ENCODE measurements at places on chromosomes 4 and X. TPM values are rescaled to one million over a fixed set of nuclear protein-coding genes. Genes with fewer than 3 reads are reported as not detected.
A peak's percentile ranks its signal among the peaks of the same experiment; 100 is the strongest.

CFAP99 gene
- total RNA-seq: 0.85 TPM

ATP8A1 gene
- total RNA-seq: not detected

- DNase-seq: no peak
- no peaks in the 10 kb centered on the region for H3K27me3 ChIP-seq
- H3K4me1 ChIP-seq: no peaks in the 10 kb centered on the region
- no peaks in the 10 kb centered on the region for H3K36me3 ChIP-seq
- no peak overlapping the region for H3K27ac ChIP-seq
These were observed 251.0 kb downstream of the KCNIP4 start for GRCh38 chr4:21697583-21697982.

DNA sequence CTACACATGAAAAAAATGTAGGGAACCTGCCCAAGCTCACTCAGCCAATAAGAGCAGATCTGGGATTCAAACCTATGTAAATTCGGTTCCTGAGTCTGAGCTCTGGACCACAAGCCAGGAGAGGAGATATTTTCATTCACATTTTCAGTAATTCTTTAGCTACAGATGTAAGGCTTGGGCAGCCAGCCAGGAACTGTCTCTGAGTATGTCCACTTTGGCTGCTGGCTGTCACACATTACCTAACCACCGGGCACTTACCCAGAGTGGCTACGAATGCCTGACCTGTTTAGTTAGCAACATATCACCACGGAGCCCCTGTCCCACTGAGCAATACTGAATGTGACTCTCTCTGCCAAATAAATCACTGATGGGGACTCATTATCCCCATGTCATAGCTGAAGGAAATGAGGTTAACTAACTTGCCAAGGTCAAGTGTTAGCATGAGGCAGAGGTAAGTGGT lies 15.3 kb downstream of the USP46 start:
- DNase-seq: no peak
- no peak overlapping the region for H3K4me3 ChIP-seq
- no peaks in the 10 kb centered on the region for H3K36me3 ChIP-seq
- H3K4me1 ChIP-seq: peaks cover 11% of the 10 kb centered on the region

- H3K36me3 ChIP-seq: no peaks in the 10 kb centered on the region
- peaks cover 10% of the 10 kb centered on the region for H3K4me1 ChIP-seq
- no peaks in the 10 kb centered on the region for H3K27me3 ChIP-seq
- peak overlapping the region; percentile 96 for H3K27ac ChIP-seq
- peak; percentile 50 for DNase-seq
These were observed 1.1 kb downstream of the KLHL15 start for GRCh38 chrX:24025741-24026403.

DNA sequence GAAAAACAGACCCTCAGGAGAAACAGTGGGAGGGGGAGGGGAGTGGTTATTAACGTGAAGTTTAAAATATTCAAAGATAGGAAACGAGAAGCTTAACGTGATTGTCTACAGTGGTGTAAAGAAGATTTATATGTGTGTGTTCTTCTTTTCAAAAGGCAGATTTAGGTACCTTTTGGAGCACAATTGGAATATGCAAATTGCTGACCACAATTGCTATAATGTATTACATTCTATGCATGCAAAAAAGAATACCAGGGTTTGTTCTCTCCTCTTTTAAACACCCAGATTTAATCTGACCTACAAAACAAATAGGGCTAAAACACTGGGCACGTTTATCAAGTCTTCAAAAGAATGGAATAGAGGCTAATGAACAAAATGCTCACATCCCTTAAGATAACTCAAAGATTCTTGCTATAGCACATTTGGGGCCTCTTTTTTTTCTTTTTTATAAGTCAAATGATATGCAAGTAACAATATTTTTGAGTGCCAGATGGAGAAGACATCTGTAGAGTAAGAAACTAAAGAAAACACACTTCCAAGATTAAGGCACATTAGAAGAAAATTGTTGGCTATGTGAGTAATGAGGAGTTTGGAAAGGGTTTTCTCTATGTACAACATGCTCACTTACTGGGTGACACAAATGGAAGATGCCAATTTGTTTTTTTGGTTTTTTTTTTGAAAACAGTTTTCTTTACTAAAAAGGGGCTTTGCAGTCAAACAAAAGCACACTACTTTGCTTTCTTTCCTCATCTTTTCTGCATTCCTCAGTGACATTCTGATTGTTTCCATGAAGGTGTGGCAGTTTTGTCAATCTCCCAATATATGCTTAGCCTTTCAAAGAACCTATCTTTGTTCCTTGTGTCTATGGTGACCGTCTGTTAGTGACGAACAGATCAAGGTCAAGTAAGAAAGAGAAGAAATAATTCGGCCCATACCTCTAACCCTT lies 240.3 kb downstream of the PALLD start:
- H3K4me1 ChIP-seq: no peaks in the 10 kb centered on the region
- DNase-seq: no peak
- no peaks in the 10 kb centered on the region for H3K27me3 ChIP-seq
- no peak overlapping the region for H3K4me3 ChIP-seq
- H3K36me3 ChIP-seq: no peaks in the 10 kb centered on the region

DNA sequence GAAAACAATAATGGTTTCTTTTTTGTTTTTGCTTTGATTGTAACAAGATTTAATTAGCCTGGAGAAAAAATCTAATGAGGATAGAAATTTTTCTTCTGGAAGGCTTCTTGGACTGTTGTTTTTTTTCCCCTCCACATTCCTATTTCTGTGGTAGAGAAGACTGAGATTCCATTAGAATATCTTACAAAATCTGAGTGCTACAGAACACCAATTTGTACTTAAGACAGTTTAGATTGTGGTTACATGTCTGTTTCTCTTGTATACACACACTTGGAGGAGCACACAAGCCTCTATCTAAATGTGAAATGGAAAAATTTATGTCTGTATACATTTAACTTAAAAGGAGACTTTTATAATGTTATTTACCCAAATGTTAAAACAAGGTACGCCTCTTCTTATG lies 176.9 kb upstream of the ARSJ start:
- H3K27ac ChIP-seq: no peak overlapping the region
- no peaks in the 10 kb centered on the region for H3K27me3 ChIP-seq
- H3K36me3 ChIP-seq: no peaks in the 10 kb centered on the region
- no peak overlapping the region for H3K4me3 ChIP-seq

DNA sequence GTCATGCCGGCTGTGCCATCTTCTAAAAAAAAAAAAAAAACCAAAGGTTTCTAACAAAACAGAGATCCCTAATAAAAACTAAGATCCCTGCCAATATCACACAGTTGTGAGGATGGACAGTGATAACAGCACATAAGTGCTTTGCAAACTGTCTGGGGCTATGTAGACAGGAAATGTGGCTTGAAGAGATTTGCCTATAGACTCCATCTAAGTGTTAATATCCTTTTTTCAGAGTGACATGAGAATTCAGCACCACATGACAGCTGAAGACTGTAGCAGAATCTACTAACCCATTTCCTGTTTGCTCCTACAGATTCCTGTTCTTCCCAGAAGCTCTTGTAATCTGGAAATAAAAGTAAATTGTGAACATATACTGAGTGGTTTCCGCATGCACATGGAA lies 215.4 kb downstream of the KDR start:
- no peak overlapping the region for H3K27ac ChIP-seq
- no peaks in the 10 kb centered on the region for H3K4me1 ChIP-seq
- H3K27me3 ChIP-seq: no peaks in the 10 kb centered on the region
- DNase-seq: no peak
- H3K36me3 ChIP-seq: no peaks in the 10 kb centered on the region

DNA sequence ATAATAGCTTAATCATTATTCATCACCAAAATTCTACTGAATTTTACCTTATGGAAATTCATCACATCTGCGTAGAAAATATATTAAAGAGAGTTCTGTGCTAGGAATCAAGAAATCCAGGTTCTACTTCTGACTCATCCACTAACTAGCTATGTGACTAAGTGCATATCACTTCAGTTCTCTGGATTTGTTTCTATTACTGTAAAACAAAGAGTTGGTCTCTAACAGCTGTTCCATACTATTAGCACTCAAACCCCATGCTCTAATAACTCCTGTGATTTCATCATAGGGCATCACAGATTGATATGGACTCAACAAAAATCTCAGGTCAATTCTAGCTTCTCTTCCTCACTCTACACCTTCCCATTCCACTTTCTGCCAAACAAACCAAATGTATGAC lies 572.0 kb downstream of the INPP4B start:
- H3K27ac ChIP-seq: peak overlapping the region; percentile 47
- H3K4me3 ChIP-seq: no peak overlapping the region
- no peak for DNase-seq
- no peaks in the 10 kb centered on the region for H3K27me3 ChIP-seq

DNA sequence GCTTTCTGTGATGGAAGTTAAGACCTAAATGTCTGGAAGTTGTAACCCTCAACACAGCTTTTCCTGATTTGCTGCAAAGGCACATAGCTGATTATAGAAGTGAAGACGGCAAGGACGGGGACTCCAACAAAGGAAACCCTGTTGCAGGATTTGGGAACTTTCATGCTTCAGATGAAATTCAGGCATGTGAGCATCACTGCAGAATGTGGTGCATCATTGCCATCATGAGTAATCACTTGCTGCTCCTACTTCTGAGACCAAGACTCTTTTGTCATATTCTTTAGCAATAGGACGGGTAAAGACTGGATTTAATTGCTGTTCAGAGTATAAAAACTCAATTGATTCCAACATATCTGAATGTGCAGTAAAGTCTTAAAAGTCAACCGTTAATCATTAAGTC lies 35.8 kb downstream of the YIPF6 start:
- H3K4me3 ChIP-seq: no peak overlapping the region
- DNase-seq: no peak
- 0 out of 2 replicates have a peak, but pooled peaks cover 3% of the 10 kb centered on the region for H3K36me3 ChIP-seq
- H3K27me3 ChIP-seq: no peaks in the 10 kb centered on the region

DNA sequence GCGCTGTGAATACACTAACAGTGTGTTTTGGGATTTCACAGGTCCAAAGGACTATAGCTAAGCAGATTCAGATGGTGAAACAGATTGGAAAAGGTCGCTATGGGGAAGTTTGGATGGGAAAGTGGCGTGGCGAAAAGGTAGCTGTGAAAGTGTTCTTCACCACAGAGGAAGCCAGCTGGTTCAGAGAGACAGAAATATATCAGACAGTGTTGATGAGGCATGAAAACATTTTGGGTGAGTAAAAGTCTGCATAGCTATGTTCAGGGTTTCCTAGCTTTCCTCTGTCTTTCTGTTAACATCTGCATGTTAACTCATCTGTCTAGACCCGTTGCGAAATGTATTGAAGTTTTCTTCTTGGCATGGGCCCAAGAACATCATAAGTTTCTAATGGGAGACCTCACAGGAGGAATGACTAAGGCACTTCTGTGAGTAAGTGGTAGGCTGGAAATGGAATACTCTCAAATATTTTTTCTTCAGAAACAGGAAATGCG lies 372.1 kb downstream of the BMPR1B start:
- H3K4me1 ChIP-seq: peaks cover 4% of the 10 kb centered on the region
- H3K27ac ChIP-seq: no peak overlapping the region
- H3K36me3 ChIP-seq: no peaks in the 10 kb centered on the region
- H3K27me3 ChIP-seq: no peaks in the 10 kb centered on the region

GRCh38 chr4:82553020-82553419 lies 8.8 kb downstream of the TMEM150C start:
- no peaks in the 10 kb centered on the region for H3K4me1 ChIP-seq
- H3K27ac ChIP-seq: no peak overlapping the region
- H3K4me3 ChIP-seq: no peak overlapping the region
- no peaks in the 10 kb centered on the region for H3K36me3 ChIP-seq
- DNase-seq: no peak

DNA sequence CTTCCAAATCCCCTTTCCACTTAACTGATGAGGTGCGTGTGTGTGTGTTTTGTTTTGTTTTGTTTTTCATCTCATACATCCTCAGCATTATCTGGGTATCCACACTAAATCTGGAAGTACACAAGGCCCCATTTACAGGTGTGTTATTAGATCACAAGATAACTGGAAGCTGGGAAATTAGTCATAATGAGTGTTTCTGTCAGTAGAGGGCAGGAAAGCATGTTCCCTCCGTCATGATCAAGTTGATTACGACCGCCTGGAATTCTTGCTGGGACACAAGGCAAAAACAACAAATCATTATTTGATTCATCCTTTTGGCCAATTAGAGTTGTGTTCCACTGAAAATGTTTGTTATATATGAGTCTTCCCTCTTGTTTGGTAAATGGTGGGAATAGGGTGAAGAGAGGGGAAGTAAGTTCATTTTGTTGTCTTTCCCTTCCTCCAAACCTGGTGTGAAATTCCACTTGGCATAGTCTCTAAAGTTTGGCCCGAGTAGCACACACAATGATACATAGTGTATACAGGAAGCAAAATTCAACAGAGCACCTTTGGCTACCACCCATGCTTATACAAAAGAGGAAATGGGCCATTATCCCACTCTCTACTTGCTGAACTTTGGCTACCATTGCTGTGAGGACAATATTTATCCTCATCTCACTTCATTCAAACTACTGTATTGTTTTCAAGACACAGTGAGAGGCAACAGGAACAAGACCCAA lies 33.3 kb upstream of the TLL1 start:
- H3K4me1 ChIP-seq: no peaks in the 10 kb centered on the region
- H3K4me3 ChIP-seq: no peak overlapping the region
- H3K27ac ChIP-seq: no peak overlapping the region
- no peaks in the 10 kb centered on the region for H3K36me3 ChIP-seq

DNA sequence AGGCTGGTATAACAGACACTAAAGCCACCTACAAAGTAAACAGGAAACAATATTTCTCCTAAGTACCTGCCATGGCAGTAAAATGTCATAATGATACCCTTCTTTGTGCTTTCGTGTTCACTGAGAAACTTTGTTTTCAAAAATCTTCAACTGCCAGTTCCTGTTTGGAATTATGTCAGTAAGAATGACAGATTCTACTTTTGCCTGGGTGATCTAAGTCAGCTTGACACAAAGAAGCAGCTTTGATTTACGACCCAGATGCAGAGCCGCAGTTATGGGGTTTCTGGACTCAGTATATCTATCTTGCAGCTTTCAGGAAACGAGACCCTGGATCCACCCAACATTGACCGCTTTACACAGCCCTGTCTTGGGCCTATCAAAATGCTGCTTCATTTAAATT lies 71.2 kb downstream of the SNX25 start:
- H3K4me3 ChIP-seq: no peak overlapping the region
- H3K27me3 ChIP-seq: no peaks in the 10 kb centered on the region
- no peak for DNase-seq
- no peaks in the 10 kb centered on the region for H3K36me3 ChIP-seq

- no peak for DNase-seq
- no peak overlapping the region for H3K27ac ChIP-seq
- no peak overlapping the region for H3K4me3 ChIP-seq
- no peaks in the 10 kb centered on the region for H3K27me3 ChIP-seq
- H3K4me1 ChIP-seq: no peaks in the 10 kb centered on the region
These were observed 100.9 kb downstream of the SLC34A2 start for GRCh38 chr4:25756503-25756902.

GRCh38 chr4:71167083-71167482 lies 171.7 kb upstream of the SLC4A4 start:
- H3K4me3 ChIP-seq: no peak overlapping the region
- H3K4me1 ChIP-seq: no peaks in the 10 kb centered on the region
- DNase-seq: no peak

Measured in PC-9 (cell line).